ENCODE measurements at places on chromosomes 7 and 10.

DNA sequence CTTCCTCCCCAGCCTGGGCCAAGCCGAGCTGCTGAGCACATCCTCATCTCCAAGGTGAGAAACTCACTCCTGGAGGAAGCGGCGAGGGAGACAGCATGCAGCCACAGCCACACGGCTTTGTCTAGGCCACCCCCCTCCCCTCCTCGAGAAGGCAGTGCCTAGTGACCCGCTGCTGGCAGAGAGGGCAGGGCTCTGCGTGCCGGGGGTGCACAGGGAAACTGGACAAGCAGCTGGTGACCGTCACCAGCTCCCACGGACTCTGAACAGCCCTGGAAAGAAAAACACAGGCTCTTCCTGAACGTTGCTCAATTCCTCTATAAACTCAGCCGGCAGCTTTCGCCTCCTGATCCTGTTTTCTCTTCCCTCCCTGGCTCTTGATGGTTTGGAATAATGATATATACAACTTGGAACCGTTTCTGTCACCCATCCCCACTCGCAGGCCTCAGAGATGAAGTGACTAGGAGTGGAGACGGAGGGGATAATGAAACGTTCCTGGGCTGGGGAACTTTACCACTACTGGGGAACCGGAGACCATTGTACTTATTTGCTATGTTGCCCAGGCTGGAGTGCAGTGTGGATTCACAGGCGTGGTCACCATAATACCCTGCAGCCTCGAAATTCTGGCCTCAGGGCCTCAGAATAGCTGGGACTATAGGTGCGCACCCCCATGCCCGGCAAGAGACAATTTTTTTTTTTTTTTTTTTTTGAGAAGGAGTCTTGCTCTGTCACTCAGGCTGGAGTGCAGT lies 19.3 kb downstream of the PAPOLB start:
- no peak for DNase-seq

- no peak for DNase-seq
These were observed 30.2 kb upstream of the CXCL12 start for GRCh38 chr10:44415121-44415520.

DNA sequence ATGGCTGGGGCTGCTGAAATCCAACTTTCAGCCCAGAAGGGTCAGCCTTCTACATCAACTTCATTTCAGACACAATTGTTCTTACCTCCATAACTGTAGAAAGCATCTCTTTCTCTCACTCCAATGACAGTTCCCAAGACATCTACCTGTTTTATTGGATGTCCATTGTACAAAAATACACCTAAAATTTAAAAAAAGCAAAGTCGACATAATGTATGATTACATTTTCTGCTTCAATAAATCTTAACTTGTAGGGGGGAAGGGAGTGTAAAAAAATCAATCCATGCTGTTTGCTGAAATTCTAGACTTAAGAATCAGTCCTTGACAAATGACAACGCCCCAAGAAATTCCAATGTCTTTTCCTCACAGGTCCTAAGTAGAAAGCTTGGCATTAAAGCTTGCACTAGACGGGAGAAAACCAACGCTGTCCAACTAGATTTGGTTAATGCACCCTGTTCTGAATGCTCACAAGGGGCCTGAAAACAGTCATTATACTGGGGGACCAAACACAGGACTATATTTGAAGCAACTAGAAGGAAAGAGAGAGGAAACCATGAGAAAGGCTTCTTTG lies 7.5 kb downstream of the STN1 start:
- no peak for DNase-seq

GRCh38 chr10:117007080-117007479 lies 2.1 kb upstream of the SHTN1 start:
- no peak for DNase-seq

DNA sequence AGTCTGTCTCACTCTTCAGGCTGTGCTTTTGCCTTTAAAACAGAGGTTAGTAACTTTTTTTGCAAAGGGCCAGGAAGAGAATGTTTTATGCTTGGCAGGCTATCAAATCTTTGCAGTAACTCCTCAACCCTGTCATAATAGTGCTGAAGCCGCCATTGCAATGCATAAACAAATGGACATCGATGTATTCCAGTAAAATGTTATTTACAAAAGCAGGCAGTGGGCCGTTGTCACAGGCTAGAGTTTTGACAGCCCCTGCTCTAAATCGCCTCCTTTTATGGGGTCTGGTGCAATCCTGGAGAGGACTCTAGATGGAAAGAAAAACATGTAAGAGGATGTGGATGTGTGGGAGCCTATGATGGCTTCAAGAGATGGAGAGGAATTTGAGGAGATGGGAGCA lies 568.3 kb downstream of the TYW1 start:
- no peak for DNase-seq

DNA sequence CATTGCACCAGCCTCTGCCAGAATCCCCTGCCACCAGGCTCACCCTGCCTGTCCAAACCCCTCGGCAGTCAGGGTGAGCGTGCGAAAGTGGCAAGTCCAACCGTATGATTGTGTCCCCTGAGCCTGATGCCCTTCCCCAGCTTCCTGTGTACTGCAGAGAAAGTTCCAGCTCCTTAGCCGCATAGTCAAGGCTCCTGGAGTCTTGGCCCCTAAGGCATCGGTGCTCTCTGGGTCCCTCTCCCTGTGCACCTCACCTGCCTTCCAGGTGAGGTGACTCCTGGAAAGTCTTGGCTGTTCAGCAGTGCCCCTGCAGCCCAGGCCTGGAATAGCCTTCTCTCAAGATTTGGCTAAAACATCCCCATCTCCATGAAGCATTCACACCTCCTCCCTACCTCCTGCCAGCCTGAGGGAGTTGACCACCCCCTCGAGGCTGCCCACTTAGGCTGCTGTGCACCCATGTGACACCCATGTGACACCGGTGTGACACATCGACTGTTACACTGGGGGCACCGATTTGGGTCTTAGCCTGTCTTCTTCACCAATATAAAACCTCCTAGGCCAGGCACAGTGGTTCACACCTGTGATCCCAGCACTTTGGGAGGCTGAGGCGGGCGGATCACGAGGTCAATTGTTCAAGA lies 56.1 kb upstream of the ELN start:
- DNase-seq, result no peak

- DNase-seq, result no peak
These were observed 186.8 kb upstream of the LRGUK start for GRCh38 chr7:133940368-133940767.

- DNase-seq, result no peak
These were observed 6.2 kb upstream of the OTUD1 start for GRCh38 chr10:23432639-23433038.

DNA sequence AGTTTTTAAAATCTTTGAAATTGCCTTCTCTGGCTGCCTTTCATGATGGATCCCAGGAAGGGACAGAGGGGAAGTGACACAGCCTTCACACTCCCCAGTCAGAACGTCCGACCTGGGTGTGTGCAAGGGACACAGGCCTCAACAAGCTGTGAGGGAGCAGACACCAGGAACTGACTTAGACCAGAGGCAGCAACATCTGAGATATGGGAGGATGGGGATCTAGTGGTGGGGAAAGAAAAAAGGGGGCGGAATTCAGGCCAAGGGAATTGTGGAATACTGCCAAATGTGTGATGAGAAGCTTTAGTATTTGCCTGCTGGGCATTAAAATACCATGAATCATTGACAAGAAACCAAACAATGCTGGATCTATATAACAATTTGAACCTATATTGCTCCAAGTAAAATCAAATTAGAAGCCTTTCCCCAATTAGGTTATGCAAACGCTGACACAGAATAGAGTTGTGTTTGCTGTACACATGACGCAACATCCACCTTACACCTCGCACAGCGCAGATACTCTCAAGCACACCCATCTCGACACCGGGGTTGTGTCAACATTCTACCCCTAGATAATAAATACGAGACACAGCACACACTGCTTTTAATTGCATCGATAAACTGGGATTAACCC lies 17.2 kb upstream of the MNX1 start:
- DNase-seq, result no peak

DNA sequence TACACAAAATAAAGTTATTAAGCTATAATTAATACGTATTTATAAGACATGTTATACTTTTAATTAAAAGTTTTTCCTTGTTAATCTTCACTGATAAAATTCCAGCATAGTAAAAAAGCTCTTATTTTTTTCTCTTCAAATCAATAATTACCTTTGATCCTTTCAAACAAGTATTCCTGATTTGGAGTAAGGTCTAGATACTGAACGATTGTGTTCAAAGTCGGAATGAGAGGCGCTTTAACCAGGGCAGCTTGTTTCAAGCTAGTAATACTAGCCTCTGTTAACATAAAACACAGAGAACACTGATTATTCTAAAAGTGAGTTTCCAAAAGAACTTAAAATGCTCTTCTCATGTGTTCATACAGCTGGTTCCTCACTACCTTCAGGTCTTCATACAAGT lies 27.0 kb downstream of the TMEM209 start:
- DNase-seq, result no peak

DNA sequence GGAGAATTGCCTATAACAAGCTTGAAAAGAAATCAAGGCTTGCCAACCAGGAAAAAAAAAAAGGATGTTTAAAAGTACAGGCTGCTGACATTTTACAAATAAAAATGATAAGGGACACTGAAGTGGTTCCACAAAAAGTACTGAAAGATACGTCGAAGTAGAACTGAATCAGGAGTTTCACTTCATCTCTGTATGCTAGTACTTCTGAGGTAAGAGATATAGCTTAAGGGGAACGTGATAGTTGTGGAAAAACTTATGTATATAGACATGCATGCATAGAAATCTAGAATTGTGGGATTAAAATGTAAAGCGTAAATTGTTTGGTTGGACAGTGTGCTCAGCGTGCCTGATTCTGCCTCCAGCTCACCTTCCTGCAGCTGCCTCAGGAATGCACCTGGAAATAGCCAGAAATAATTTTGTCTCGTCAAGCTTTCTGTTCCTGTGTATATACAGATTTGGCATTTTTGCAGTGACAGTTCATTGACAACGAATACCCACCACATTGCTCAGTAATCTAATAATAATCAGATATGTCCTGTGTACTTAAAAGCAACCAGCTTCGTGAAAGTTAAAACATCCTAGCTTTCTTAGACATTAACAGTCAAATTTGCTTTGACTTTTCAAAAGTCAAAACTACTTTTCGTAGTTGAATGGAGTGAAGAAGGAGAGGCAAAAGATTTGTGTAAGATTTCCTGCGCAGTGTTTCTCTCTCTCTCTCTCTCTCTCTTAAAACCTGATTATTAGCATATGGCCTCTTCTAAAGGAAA lies 1.4 kb downstream of the SOSTDC1 start:
- DNase-seq, result no peak

- no peak for DNase-seq
These were observed 977.2 kb downstream of the LRMDA start for GRCh38 chr10:76408646-76409045.

GRCh38 chr7:139092090-139092796 lies 17.3 kb downstream of the ZC3HAV1 start:
- no peak for DNase-seq

- no peak for DNase-seq
These were observed 326.3 kb downstream of the CCSER2 start for GRCh38 chr10:84654671-84655070.

DNA sequence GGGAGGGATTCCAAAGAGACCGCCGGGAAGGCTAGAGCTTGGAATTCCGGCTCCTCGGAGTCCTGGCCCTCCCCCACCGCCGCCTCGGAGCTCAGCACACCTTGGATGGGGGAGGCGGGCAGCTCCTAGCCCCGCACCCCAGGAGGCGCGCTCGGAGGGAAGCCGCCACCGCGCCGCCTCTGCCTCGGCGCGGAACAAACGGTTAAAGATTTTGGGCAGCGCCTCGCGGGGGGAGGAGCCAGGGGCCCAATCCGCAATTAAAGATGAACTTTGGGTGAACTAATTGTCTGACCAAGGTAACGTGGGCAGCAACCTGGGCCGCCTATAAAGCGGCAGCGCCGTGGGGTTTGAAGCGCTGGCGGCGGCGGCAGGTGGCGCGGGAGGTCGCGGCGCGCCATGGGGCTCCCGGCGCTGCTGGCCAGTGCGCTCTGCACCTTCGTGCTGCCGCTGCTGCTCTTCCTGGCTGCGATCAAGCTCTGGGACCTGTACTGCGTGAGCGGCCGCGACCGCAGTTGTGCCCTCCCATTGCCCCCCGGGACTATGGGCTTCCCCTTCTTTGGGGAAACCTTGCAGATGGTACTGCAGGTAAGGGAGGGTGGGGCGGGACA lies at the start of gene CYP26A1:
Gene CYP26A1 (plus strand): TSS at position 355 of the 608 bp plus-strand sequence. CDS start 42 bp downstream, at position 397.
- no peak for DNase-seq

DNA sequence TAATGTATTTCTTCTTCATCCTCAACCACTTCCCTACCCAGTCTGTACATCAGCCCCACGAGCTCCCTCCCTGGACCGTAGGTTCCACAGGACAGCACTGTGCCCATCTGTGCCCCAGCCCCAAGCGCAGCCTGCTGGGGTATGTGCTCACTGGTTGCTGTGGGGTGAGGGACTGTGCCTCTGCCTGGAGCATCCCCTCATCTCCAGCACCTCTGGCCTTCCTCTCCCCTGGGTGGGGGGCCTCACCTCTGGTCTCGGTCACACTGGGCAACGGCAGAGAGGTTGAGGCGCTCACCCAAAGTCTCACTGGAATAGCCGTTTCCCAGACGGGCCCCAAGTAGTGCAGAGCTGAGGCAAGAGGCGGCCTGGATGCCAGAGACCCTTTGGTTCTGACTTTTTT lies 1.5 kb upstream of the PRKAR1B start:
- DNase-seq, result no peak

Data from CD4-positive, alpha-beta T cell treated with Interleukin-6 at 100 ng/mL for 8 hours (primary cell).